ENCODE measurements at places on chromosomes 12 and 14.

- no peak for DNase-seq
Measured at GRCh38 chr14:105283899-105284298, 16.9 kb downstream of the BRF1 start.

- DNase-seq, result no peak
Measured at GRCh38 chr12:43237238-43237879, 314.6 kb downstream of the ADAMTS20 start.

- DNase-seq, result no peak
Measured at GRCh38 chr14:104404922-104405321, 174.6 kb upstream of the C14orf180 start.

GRCh38 chr14:98544174-98544573 lies 727.8 kb downstream of the BCL11B start:
- no peak for DNase-seq

GRCh38 chr14:24463884-24464785 lies 21.6 kb upstream of the SDR39U1 start:
- DNase-seq, result no peak

- DNase-seq, result no peak
Measured at GRCh38 chr14:65301862-65302539, 110.5 kb upstream of the FUT8 start.

DNA sequence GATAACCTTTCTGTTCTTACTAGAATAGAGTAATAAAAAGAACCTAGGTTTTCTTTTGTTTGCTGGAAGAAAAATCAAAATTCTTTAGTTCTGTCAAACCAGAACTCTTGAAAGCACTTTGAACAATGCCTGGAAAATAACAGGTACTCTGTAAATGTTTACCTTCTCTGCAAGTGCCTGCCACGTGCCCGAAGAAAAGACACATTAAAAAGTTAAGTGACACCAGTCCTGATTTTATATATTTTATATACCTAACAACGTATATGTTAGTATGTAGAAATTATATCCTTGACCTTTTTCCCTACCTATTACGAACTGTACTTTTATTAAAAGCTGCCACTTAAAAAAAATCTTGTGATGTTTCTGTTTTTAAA lies 976 bp downstream of the THAP2 start:
- no peak for DNase-seq

- DNase-seq, result no peak
Measured at GRCh38 chr12:67911275-67911600, 78.0 kb upstream of the IFNG-AS1 start.

- DNase-seq, result no peak
Measured at GRCh38 chr14:89401241-89401640, 15.8 kb downstream of the FOXN3 start.

DNA sequence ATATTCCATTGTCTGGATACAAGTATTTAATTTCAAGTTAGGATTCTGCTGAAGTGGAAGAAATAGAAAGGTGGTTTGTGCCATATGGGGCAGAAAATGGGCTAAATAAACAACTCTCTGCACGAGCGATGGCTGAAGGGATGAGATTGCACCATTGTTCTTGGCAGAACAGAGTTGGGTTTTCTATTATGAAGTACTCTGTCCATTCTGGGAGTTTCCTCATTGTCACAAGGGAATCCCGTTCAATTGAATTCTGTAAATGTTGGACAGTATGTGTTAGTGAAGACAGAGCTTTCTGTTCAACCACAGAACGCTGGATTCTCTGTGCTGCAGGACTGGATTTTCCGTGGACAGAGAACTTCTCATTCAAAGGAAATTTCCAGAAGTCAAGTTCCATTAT lies 345.5 kb upstream of the PRICKLE1 start:
- no peak for DNase-seq

GRCh38 chr12:105443802-105444652 lies 113.5 kb downstream of the C12orf75 start:
- no peak for DNase-seq

GRCh38 chr12:27055966-27056365 lies 26.4 kb downstream of the C12orf71 start:
- no peak for DNase-seq

GRCh38 chr12:115297445-115297844 lies 613.5 kb upstream of the TBX3 start:
- no peak for DNase-seq

DNA sequence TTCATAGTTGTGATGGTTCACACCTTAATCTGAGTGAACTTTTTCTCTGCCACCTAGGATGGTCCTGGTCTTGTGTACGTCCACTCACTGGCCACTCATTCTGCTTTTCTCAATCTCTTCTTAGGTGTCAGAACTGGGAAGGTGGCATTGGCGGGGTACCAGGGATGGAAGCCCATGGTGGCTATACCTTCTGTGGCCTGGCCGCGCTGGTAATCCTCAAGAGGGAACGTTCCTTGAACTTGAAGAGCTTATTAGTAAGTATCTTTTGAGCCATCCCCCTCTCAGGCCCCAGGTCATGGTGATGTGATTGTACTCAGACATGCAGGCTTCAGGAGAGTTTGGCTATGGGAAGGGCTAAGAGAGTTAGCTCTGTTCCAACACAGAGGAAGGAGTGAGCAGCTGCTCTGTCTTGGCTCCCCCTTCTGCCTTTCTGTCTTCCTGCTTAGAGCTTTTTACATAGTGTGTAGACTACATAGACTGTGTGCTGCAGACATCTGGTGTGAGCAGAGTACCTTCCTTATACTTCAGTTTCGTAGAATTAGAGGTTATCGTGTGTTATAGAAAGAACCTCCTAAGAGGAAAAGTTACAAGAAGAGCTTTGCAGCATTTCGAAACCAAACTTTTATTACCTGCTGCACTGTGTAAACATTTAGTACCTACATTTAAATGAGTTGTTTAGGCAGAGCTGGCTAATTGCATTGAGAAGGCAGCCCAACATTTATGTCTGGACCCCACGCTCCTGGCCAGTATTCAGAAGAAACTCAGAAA lies 54.2 kb downstream of the FNTB start:
- DNase-seq, result no peak

GRCh38 chr12:89413234-89413633 lies 60.9 kb upstream of the DUSP6 start:
- DNase-seq, result no peak

GRCh38 chr12:15526033-15526432 lies 203.7 kb downstream of the PTPRO start:
- DNase-seq, result peak; percentile 42

DNA sequence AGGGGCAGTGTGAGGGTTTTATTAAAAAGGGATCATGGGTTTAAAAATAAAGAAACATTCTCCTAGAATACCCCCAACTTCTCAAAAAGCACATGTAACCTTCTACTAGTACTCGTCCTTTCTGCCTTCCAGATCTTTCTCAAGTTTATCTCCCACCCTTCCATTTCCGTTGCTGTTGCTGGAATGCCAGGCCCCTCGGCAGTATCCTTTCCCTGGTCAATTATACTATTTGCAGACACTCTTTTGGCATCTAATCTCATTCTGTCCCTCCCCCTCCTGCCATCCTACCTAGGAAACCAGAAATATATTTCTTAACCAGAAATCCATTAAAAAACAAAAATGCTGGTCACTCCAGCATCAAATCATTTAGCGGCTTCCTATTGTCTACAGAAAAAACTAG lies 198.2 kb upstream of the ATP2B1 start:
- DNase-seq, result no peak

- DNase-seq, result no peak
Measured at GRCh38 chr12:85489194-85489593, 209.2 kb downstream of the ALX1 start.

GRCh38 chr12:118982984-118983761 lies 1.8 kb downstream of the SRRM4 start:
- no peak for DNase-seq

DNA sequence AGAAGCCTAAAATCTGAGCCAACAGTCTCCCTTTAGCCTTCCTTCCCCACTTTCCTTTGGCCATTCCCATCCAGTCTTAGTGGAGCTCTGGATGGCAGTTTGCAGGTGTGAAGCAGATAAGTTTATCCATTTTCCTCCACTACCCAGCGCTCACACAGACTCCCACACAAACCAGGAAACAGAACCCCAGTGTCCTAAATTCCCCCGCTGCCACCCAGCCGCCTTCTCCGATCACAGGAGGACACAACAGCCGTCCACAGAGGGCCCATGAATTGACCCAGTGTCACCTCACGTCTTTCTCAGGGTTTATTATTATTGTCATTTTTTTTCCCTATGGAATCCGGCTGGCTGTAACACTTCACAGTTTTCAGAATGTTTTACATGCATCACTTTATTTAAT lies 16.4 kb downstream of the CD9 start:
- no peak for DNase-seq

- DNase-seq, result peak; percentile 12
Measured at GRCh38 chr12:118307069-118307954, 65.4 kb downstream of the TAOK3 start.

GRCh38 chr12:83198291-83199015 lies 511.7 kb downstream of the TMTC2 start:
- DNase-seq, result no peak

DNA sequence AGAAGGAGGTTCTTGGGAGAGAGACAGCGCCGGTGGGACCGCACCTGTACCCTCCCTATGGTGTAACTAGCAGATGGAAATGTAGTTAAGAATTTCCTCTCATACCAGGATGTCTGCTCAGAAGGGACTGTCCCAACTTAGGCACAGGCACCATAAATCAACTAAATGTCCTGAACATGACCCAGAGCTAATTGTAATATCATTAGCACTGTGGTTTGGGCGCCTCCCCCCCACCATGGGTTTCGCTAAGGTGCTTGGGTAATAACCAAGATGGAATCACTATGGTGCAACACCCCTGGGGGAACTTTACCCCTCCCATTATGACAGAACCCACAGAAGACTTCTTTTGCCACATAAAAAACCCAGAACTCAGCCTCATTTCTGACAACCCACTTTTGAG lies 15.9 kb downstream of the ZNF641 start:
- no peak for DNase-seq

DNA sequence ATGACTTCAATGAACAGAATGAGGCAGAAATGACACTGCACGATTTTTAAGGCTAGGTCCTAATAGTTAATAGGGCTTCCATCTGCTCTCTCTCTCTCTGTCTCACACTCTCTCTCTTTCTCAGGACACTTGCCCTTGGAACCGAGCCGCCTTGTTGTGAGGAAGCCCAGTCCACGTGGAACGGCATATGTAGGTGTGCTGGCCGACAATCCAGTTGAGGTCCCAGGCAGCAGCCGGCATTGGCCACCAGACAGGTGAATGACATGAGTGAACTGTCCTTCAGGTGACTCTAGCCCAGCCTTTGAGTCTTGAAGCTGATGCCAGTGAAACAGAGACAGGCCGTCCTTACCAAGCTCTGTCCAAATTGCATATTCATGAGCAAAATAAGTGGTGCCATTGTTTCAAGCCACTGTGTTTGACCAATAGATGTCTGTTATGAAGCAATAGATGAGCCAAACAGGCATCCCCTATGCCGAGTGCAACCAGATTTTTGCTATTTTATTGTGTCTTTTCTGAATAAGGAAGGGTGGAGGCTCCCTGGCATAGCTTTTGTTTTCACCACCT lies 217.5 kb upstream of the LHX5 start:
- DNase-seq, result no peak

GRCh38 chr14:72643317-72643801 lies 250.5 kb downstream of the DPF3 start:
- DNase-seq, result no peak

- DNase-seq, result no peak
Measured at GRCh38 chr12:53618275-53618674, 7.9 kb downstream of the ATF7 start.

DNA sequence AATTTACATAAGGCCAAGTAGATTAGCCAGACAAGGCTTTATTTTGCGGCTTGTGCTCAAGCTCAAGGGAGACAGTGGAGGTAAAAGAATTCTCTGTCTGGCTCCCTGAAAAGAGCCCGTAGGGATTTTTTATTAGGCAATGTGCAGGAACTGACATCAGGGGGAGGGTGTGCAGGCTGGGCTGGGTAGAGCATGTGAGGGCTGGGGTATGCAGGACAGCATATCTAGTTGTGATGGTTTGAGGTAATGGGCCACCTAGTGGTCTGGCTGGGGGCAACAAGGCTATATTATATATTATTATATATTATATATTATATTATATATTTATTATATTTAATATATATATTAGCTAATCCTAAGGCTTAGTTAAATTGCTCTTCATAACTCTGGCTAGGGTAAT lies 102.1 kb downstream of the TMEM117 start:
- no peak for DNase-seq

GRCh38 chr14:40618225-40618898 lies 988.3 kb upstream of the LRFN5 start:
- DNase-seq, result no peak

DNA sequence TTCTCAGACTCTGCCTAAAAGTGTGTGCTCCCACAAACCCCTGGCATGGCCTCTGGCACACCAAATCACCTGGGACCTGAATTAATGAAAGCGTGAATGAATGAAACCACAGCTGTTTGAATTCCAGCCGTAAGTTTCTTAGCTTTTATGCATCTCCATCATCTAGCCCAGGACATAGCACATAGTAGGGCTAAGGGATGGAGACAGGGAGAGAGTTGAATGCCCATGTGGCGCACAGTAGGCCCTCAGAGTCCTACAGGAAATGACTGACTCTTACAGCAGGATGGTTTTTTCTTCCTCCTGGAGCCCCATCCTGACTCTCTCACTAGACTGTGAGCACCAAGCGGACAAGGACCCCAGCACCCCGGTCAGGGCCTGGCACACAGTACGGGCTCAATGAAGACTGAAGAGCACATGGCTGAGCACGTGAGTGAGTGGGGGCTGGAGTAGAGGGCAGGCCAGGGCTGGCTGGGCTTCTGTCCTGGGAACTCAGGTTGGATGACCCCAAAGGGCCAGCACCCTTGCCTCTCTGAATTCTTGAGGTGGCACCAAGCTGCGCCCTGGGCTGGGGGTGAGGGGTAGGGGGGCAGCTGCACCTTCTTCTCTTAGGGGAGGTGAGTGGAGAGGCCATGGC lies 351.3 kb downstream of the MED13L start:
- DNase-seq, result no peak

- DNase-seq, result no peak
Measured at GRCh38 chr12:3329361-3329760, 161.6 kb upstream of the PRMT8 start.

- DNase-seq, result no peak
Measured at GRCh38 chr12:101875162-101875561, 2.2 kb upstream of the DRAM1 start.

- DNase-seq, result no peak
Measured at GRCh38 chr14:54881235-54881760, 21.3 kb downstream of the GCH1 start.

DNA sequence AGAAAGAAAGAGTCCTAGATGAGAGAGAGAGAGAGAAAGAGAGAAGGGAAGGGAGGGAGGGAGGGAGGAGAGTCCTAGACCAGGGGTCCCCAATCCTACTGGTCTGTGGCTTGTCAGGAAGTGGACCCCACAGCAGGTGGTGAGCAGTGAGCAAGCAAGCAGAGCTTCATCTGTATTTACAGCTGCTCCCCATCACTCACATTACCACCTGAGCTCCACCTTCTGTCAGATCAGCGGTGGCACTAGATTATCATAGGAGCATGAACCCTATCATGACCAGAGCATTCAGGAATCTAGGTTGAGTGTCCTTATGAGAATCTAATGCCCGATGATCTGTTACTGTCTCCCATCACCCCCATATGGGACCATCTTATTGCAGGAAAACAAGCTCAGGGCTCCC lies 39.2 kb upstream of the AMN1 start:
- no peak for DNase-seq
